ENCODE measurements at places on chromosomes 11 and 22. TPM values are rescaled to one million over a fixed set of nuclear protein-coding genes. Genes with fewer than 3 reads are reported as not detected.
A peak's percentile ranks its signal among the peaks of the same experiment; 100 is the strongest.

Gene OVOL1
- 0.20 TPM for total RNA-seq

Gene MPEG1
- total RNA-seq, result 2.9 TPM

GRCh38 chr11:118223992-118224391 is 819 bp downstream of the JAML start:
- H3K27ac ChIP-seq, result peak overlapping the region; percentile 54
- H3K4me1 ChIP-seq, result peaks cover 77% of the 10 kb centered on the region
- H3K36me3 ChIP-seq, result peaks cover 11% of the 10 kb centered on the region
- peak overlapping the region; percentile 54 for H3K4me3 ChIP-seq
- no peaks in the 10 kb centered on the region for H3K27me3 ChIP-seq
- DNase-seq, result peak; percentile 47

GRCh38 chr11:125594958-125595357 is 2.3 kb downstream of the STT3A start:
- peaks cover 29% of the 10 kb centered on the region for H3K36me3 ChIP-seq
- no peak for DNase-seq
- H3K27ac ChIP-seq, result no peak overlapping the region
- peaks cover 32% of the 10 kb centered on the region for H3K4me1 ChIP-seq
- H3K4me3 ChIP-seq, result no peak overlapping the region

- no peaks in the 10 kb centered on the region for H3K4me1 ChIP-seq
- H3K4me3 ChIP-seq, result no peak overlapping the region
- H3K27ac ChIP-seq, result no peak overlapping the region
- H3K27me3 ChIP-seq, result no peaks in the 10 kb centered on the region
- no peaks in the 10 kb centered on the region for H3K36me3 ChIP-seq
Measured at GRCh38 chr22:45460288-45461109, 42.2 kb upstream of the FBLN1 start.

DNA sequence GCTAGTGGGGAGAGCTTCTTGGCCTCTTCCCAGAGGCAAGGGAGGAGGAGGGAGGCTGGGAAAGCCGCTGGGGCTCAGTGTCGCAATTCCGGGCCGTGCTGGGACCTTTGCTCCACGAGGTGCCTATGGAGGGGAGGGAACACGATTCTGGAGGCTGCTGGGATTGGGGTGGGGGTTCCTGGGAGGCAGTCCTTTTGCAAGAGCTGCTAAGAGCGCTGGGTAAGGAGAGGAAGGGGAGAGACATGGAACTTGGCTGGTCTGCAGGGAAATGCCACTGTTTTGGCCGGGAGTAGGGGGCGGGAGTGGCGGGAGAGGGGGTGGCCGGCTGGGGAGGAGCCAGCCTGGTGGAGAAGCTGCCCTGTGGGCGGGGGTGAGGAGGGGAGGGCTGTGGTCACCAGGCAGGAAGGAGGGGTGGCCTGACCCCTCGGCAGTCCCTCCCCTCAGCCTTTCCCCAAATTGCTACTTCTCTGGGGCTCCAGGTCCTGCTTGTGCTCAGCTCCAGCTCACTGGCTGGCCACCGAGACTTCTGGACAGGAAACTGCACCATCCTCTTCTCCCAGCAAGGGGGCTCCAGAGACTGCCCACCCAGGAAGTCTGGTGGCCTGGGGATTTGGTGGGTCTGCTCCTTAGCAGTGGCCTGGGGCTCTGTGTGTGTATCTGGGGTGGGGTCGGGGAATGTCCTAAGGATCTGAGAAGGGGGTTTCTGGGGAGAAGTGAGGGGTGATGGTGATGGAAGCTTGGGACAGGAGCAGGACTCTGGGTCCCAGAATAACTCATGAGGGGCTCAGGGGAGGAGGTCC is at the start of gene NR1H3:
Gene NR1H3, plus strand, starts transcription at position 480 of the 800 bp plus-strand sequence. CDS start 1,221 bp downstream, outside the sequence.
- H3K36me3 ChIP-seq, result no peaks in the 10 kb centered on the region
- no peak for DNase-seq
- H3K4me1 ChIP-seq, result peaks cover 17% of the 10 kb centered on the region
- H3K27me3 ChIP-seq, result no peaks in the 10 kb centered on the region
- no peak within 1 kb of the TSS for H3K27ac ChIP-seq
- no peak within 1 kb of the TSS for H3K4me3 ChIP-seq

- no peak overlapping the region for H3K27ac ChIP-seq
- no peaks in the 10 kb centered on the region for H3K27me3 ChIP-seq
- H3K4me1 ChIP-seq, result no peaks in the 10 kb centered on the region
- no peak for DNase-seq
- no peak overlapping the region for H3K4me3 ChIP-seq
Measured at GRCh38 chr11:12166299-12167060, 56.1 kb downstream of the MICAL2 start.

DNA sequence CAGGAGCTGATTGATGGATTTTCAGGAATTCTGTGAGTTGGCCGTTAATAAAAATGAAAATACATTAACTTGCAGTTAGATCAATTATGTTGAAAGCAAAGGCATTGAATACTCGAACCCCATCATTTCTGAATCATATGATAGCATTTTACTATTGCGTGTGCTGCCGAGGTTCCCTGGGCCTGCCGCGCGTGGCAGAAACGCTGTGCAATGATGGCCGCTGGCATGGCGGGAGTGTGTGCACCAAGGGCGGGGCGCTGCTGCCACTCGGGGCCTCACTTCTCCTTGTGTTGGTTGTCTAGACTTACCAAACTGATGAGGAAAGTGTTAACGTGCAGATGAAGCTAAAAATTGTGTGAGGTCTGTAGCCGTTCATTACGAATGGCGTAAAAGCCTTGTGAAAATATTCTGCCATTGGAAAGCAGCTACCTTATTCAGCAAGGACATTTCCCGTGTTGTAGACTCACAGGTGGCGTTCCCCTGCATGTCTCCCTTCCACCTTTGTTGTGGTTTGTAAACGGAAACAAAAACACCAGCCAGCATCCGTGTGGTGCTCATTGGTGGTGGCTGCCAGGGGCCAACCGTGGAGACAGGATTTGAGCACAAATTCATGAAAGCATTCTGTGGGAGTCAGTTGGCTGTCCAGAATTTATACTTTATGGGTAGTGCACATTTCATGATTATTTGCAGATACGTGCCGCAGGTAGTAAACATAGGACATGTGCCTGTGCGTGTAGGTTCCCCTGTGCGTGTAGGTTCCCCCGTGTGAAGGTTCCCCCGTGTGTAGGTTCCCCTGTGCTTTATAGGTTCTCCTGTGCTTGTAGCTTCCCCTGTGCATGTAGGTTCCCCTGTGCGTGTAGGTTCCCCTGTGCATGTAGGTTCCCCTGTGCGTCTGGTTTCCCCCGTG is 5.9 kb upstream of the GRAMD4 start:
- DNase-seq, result peak; percentile 63
- no peaks in the 10 kb centered on the region for H3K27me3 ChIP-seq
- H3K4me3 ChIP-seq, result peak overlapping the region; percentile 62

DNA sequence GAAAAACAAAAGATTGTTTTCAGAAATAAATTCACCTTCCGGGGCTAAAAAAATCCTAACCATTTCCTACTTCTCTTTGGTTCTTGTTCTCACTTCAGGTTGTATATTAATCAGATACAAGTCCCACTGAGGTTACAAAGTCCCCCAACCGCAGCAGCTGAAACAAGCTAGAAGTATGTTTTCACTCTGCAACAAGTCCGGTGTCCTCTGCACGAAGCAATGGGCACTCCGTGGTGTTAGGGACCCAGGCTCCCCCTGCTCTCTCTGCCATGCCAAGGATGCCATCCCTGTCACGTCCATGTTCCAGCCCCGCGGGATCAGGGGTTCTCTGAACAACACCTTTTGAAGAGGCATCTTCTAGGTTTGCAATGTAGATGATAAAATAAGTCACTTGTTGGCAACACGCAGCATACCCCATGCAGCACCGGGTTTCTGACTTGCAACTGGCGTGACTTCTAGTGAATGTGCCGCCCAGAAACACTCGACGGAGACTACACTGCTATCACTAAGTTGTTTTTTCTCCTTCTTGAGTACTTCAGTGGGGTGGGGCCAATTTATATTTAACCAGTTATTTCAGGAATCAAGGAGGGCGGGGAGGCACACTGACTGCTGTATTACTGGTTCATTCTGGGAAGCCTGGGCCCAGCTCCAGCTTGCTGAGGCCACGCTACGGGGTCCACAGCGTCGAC is 25.4 kb upstream of the GSTP1 start:
- no peak overlapping the region for H3K4me3 ChIP-seq
- no peaks in the 10 kb centered on the region for H3K27me3 ChIP-seq
- H3K36me3 ChIP-seq, result no peaks in the 10 kb centered on the region
- H3K4me1 ChIP-seq, result no peaks in the 10 kb centered on the region
- H3K27ac ChIP-seq, result no peak overlapping the region

DNA sequence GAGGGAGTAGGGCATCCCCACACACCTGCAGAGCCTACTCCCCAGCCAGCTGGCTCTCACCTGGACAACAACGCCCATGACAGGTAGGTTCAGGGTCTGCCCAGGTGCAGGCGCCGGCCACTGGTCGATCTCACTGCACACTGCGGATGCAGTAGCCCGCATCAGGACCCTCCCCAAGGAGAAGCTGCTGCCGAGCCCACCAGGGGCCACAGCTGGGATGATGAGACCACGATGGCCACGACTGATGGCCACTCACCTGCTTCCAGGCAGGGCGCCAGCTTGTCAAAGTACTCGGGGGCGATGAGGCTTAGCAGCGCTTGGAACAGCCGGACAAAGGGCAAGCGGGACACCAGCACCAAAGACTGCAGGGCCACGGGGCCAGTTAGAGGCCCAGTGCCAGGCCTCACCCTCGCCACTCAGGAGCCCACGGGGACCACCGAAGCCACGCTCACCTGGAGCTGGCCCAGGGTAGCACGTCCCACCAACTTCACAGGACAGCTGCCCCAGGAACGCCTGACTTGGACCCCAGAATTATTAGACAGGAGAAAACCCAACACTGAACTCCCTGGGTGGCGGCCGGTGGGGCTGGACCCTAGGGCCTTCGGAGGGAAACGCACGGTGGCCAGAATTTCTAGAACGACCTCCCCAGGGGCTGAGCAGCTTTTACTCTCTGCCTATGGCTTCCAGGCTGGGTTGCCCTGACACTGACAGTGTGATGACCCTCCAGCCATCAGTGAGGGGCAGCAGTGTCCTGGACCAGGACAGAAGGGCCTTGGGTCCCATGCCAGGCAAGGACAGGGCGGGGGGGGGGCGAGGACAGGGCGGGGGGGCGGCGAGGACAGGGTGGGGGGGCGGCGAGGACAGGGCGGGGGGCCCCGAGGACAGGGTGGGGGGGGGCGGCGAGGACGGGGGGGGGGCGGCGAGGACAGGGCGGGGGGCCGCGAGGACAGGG is 8.9 kb upstream of the PLXNB2 start:
- H3K27ac ChIP-seq, result no peak overlapping the region
- H3K27me3 ChIP-seq, result no peaks in the 10 kb centered on the region
- no peak overlapping the region for H3K4me3 ChIP-seq
- no peak for DNase-seq
- peaks cover 25% of the 10 kb centered on the region for H3K4me1 ChIP-seq
- H3K36me3 ChIP-seq, result peaks cover 2% of the 10 kb centered on the region

- H3K27ac ChIP-seq, result no peak overlapping the region
- no peak for DNase-seq
- H3K36me3 ChIP-seq, result peaks cover 6% of the 10 kb centered on the region
- H3K4me3 ChIP-seq, result no peak overlapping the region
- H3K27me3 ChIP-seq, result no peaks in the 10 kb centered on the region
Measured at GRCh38 chr11:73662445-73663157, 16.2 kb downstream of the PLEKHB1 start.

DNA sequence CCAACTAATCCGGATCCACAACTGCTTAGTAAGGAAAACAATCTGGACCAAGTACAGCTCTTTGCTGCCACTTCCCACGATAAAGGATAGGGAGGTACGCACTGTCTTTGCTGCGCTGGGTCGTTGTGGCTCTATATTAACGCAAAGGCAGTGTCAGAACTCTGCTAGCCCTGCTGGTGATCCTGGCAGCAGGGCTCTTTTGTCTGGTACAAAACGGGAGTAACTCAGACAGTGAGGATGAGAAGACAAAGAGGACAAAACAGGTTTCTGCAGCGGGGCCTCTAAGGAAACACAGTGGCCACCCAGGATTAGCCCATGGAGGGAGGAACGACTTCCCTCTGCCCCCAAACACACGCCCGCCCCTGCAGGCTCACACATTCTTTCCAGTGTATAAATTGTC is 26.1 kb downstream of the GAL start:
- H3K36me3 ChIP-seq, result no peaks in the 10 kb centered on the region
- H3K4me1 ChIP-seq, result no peaks in the 10 kb centered on the region
- DNase-seq, result no peak
- H3K4me3 ChIP-seq, result no peak overlapping the region
- no peak overlapping the region for H3K27ac ChIP-seq

DNA sequence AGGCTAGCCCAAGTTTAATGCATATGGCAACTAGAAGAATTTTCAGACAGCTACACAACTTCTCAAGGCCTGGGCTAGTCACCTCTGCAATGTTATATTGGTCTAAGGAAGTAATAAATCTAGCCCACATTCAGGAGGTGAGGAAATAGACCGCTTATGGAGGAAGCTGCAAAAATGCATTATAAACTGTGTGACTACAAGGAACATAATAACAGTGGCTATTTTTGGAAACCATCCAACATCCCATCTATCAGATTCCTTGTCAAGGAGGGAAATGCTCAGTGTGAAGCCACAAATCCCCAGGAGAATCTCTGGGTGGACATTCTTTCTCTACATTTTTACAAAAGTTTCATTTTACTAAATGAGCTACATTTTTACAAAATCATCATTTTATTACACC is 76.1 kb downstream of the BBOX1 start:
- H3K4me3 ChIP-seq, result no peak overlapping the region
- no peaks in the 10 kb centered on the region for H3K27me3 ChIP-seq
- H3K36me3 ChIP-seq, result no peaks in the 10 kb centered on the region
- no peak overlapping the region for H3K27ac ChIP-seq
- no peak for DNase-seq

DNA sequence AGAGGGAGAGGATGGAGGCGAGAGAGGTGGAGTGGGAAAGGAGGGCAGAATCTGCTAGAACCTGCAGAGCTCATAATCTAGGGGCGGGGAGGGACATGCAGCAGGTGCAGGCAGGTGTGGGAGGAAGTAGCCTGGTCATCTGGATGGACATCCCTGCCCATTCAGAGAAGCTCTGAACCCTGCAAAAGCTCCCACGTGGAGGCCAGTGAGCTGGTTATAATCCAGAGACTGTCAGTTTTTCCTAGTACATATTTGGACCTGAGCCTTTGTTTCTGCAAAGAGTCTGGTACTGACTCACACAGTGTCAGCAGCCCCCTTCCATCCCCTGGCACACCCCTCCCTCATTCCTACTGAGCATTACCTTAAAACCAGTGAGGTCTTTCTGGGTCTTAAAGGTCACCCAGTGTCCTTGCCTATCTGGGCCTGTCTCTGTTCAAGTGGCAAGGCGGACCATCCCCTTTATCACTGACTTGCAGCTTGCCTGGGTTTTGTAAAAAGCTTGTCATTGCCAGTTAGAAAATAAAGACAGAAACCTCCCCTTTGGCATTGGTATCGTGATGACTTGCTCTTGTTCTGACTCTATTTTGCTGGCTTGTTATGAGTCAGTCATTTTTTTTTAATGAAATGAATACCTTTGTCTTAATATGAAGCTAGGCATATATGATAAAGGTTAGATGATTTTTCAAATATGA is 26.1 kb downstream of the PTPRJ start:
- no peaks in the 10 kb centered on the region for H3K36me3 ChIP-seq
- peaks cover 97% of the 10 kb centered on the region for H3K4me1 ChIP-seq
- DNase-seq, result no peak
- peak overlapping the region; percentile 63 for H3K27ac ChIP-seq
- H3K4me3 ChIP-seq, result no peak overlapping the region
- no peaks in the 10 kb centered on the region for H3K27me3 ChIP-seq
